ENCODE measurements at places on chromosomes 1 and 21.

- DNase-seq: no peak
These were observed 95.9 kb downstream of the PTPRU start for GRCh38 chr1:29332204-29332603.

GRCh38 chr1:10932088-10932487 is 80.4 kb upstream of the TARDBP start:
- DNase-seq: no peak

GRCh38 chr1:111474106-111474505 is 322 bp downstream of the C1orf162 start:
- DNase-seq: no peak

GRCh38 chr1:234600418-234601281 is 9.3 kb downstream of the IRF2BP2 start:
- no peak for DNase-seq

DNA sequence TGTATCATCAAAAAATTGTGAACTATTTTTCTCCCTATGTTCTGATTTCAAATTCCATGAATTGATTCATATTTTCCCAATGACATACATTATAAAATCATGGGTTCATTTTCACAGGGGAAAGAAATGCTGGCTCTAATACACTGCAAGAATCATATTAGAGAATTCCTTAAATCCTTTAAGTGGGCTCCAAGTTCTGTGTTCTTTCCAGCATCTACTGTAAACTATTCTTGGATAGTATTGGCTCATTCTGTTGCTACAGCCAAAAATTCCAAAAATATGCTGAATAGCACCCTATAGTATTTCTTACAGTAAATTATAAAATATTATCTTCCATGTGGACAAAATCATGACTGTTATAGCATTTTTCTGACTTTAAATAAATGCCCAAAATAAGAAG is 19.0 kb upstream of the C1orf105 start:
- DNase-seq: no peak

- no peak for DNase-seq
These were observed 3.5 kb downstream of the ABCB10 start for GRCh38 chr1:229554886-229555621.

- DNase-seq: no peak
These were observed 4.1 kb upstream of the OLIG2 start for GRCh38 chr21:33021667-33022066.

DNA sequence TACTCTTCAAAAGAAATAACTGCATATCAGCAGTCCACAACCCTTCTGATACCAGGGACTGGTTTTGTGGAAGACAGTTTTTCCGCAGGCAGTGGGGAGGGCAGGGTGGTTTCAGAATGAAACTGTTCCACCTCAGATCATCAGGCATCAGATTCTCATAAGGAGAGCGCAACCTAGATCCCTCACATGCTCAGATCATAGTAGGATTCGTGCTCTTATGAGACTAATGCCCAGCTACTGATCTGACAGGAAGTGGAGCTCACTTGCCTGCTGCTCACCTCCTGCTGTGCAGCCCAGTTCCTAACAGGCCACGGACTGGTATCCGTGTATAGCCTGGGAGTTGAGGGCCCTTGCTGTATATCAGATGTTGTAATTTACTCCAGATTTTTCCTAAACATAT is 11.5 kb downstream of the RO60 start:
- DNase-seq: no peak

DNA sequence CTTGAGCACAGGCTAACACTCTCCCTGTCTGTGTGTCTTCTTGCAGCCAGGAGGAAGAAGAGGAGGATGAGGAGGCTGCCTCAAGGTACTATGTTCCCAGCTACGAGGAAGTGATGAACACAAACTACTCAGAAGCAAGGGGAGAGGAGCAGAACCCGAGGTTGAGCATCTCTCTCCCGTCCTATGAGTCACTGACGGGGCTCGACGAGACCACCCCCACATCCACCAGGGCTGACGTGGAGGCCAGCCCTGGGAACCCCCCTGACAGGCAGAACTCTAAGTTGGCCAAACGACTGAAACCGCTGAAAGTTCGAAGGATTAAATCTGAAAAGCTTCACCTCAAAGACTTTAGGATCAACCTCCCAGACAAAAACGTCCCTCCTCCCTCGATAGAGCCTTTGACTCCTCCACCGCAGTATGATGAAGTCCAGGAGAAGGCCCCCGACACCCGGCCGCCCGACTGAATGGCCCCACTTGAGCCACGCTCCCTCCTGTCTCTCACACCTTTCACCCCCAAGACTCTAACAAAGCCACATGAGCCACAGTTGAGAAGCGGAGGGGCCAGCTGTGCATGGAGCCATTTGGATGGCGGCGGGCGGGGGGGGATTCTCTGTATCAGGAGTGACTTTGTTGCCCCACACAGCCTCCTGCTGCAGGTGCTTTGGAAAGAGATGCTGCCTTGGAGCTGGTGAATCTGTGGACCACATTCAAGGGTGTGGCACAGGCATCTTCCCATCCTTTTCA is 27.6 kb upstream of the FHAD1 start:
- DNase-seq: no peak

- DNase-seq: no peak
These were observed 1.5 kb downstream of the SETDB1 start for GRCh38 chr1:150927624-150928023.

DNA sequence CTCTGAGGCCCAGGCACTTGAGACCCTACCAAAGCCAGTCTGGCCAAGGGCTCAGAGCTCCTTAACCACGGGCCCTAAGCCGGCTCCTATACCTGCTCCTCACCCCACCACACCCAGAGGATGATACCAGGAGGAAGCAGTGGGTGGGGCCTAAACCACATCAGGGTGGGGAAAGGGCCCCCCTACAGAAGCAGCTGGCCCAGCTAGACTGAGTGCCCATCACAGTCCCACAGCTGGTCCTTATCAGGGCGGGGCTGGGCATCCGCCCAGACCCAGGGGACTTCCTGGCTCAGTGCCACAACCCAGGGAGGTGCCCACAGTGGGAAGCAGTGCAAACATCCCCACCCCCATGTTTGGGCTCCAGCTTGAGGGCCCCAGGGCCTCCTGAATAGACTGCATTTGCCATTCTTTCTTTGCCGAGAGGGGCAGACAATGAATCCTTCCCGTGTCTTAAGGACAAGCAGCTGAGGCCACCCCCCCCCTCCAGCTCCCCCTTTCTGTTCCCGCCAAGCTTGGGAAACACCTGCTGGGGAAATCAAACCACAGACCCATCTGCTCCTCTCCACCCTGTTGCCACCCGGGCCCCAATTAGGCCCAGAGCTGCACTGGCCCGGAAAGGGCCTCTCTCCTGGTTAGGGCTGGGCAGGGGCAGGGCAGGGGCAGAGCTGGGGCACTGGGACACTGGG is 6.2 kb downstream of the E2F2 start:
- peak; percentile 50 for DNase-seq

- DNase-seq: peak; percentile 44
These were observed 117.6 kb downstream of the KIAA0319L start for GRCh38 chr1:35439626-35440025.

DNA sequence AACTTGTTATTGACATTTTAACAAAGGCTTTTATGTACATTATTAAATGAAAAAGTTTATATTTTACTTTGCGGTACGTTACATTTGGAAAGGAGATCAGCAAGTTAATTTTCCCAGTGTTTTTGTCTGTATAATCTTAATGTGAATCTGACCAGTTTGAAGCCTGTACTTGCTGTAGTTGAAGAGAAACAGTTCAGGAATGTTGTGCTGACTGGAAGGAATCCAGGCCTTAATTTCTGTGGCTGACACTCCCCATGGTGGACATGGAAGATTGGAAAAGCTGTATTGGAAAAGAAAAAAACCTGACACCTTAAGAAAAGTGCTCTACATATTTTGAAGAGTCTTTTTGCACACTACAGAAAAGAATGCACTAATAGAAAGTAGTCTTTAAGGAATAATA is 15.5 kb downstream of the LEPR start:
- no peak for DNase-seq

DNA sequence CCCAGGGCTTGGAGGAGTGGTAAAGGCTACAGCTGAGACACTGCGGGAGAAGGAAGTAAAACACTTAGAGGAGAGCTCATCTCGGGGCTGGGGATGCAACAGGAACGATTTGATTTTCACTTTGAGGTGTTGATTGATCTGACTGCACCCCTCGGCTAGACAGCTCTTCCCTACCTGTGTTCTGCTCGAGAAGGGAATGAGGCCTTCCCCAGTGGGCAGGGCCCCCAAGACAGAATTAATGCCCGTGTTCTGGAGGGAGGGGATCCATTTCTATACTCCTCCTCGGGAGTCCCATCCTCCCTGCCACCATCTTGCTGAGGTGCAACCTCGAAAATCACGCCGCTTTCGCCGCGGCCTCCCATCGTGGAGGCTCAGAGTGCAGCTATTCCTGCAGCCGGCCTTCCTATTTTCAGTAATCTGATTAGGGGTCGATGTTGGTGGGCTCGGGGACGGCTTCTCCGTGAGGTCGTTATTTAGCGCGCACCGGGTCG is 2.4 kb downstream of the ATP2B4 start:
- no peak for DNase-seq

DNA sequence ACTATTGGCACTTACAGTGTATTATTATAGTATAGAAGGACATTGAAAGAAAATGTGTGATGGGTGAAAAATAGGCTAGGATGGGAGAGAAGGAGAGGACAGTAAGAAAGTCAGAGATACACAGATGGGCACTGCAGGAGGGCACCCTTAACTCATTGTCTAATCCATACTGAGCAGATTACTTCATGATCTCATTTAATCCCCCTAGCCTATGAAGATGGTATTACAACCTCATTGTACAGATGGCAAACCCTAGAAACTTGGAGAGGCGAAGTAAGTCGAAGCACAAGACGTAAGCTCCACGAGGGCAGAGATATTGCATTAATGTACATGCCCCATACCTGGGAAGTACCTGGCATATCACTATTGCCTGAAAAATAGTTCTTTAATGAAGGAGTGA is 346.9 kb upstream of the DAB1 start:
- DNase-seq: no peak

- no peak for DNase-seq
These were observed 2.3 kb downstream of the ZZZ3 start for GRCh38 chr1:77680173-77680572.

- DNase-seq: no peak
These were observed 746 bp upstream of the POFUT2 start for GRCh38 chr21:45288441-45288841.

DNA sequence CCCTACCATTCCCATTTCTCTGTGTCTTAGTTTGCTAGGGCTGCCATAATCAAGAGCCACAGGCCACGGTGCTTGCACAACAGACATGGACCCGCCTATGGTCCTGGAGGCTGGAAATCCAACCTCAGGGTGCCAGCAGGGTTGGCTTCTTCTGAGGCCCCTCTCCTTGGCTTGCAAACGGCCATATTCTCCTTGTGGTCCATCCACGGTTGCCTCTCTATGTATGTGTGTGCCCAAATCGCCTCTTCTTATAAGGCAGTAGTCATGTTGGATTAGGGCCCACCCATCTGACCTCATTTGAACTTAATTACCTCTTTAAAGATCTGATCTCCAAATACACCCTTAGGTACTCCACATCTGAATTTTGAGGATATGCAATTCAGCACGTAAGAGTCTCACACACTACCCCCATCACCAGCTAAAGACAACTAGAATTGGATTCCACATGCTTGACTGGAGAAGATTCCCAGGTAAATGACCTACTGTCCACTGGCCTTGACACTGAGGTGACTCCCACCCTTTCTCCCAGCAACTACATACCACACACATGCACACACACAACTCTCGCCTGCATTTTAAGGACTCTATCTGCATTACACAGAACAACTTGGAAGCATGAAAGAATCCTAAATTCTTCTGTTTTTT is 28.3 kb upstream of the TMEM51 start:
- no peak for DNase-seq

DNA sequence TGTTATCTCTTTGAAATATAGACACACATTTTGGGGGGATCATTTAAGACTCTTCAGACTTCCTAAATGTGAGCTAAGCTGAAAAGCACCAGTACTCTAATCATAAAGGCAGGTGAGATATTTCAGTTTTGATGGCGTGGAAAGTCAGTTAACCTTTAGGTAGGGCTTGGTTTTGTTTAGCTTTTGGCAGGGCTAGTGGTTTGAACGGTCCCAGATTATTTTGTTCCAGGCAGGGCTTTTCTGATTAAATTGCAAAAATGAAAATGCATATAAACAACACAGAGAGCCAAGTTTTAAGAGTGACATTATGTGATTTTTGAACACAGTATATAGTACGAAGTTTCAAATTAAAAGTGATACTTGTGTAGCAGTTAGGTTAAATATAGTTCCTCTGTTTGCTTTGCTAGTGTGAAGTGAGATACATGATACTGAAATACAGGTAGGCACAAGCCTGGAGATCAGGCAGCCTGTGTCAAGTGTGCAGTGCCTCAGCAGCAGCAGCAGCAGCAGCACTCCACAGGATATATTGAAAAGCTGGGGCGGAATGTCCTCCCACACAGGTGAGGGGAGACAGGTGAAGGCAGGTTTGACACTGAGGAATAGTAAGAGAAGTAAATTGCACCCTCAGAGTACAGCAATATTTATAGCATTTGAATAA is 47.4 kb downstream of the CAMTA1 start:
- DNase-seq: no peak

- DNase-seq: no peak
These were observed 40.6 kb downstream of the CAMTA1 start for GRCh38 chr1:6825828-6826227.

DNA sequence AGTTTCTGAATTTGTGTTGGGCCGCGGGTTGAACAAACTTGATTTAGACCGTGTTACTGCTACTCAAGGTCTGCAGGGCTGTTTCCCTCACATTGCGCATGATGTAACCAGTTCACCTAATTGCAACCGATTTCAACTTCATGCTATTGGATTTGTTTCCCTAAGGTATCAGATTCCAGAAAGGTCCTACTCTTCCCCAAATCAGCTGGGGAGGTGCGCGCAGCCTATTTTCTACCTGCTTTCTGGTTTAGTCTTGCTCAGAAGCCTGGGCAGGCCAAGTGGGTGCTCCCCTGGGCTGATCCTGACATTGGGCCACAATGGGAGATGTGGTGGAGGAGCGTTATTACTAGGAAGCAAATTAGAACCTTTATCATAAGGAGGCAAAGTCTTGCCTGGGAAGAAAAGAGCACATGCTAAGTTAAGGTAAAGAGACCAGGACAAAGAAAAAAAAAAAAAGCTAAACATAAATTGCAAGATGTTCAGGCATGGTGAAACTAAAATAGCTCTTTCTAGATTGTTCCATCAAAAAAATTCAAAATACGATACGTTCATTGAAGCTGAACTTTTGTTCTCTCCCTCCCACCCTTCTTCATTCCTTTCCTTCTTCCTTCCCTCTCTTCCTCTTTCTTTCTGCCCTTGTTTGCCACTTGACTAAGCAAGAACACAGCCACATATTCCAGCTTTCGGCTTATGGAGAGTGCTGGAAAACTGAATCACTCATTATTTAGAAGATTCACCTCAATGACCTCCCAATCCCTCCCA is 28.8 kb upstream of the TARBP1 start:
- no peak for DNase-seq

DNA sequence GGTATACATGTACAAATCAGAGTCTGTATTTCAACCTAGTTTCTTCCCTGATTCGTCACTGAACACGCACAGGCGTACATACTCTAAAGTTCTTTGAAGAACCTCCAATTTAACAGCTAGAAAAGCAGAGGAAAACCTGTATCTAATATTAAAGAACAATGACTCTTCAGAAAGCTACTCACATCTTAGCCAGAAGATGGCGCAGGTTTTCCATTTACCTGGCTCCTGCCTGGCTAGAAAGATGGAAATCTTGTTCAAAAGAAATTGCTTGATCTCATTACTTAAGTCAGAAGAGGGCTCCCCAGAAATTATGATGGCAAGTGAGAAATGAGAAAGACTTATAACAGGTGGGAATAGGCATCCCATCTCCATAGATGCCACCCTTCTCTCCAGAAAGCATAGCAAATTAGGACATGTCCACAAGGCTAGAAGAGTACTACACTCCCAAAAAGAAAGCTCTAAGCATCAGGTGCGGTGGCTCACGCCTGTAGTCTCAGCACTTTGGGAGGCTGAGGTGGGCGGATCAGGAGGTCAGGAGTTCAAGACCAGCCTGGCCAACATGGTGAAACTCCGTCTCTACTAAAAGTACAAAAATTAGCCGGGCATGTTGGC is 19.0 kb upstream of the L1TD1 start:
- DNase-seq: peak; percentile 45

Data from PC-9 (cell line).